Upper lobe of right lung (tissue), 1 donor: ENCODE measurements at places on chromosomes 2 and 18. TPM values are rescaled to one million over a fixed set of nuclear protein-coding genes. Genes with fewer than 3 reads are reported as not detected.

COL3A1 gene
- total RNA-seq, result 188 TPM

CHRND gene
- not detected for total RNA-seq

ZC3H6 gene
- total RNA-seq, result 16.6 TPM

COLEC12 gene
- 55.2 TPM for total RNA-seq

KCNJ3 gene
- total RNA-seq, result not detected

MYOM1 gene
- 2.5 TPM for total RNA-seq

PTPRN gene
- not detected for total RNA-seq

ALMS1 gene
- total RNA-seq, result 22.1 TPM

CNDP1 gene
- total RNA-seq, result not detected

MAP4K3 gene
- total RNA-seq, result 55.5 TPM

IL1A gene
- total RNA-seq, result 1.9 TPM

DNA sequence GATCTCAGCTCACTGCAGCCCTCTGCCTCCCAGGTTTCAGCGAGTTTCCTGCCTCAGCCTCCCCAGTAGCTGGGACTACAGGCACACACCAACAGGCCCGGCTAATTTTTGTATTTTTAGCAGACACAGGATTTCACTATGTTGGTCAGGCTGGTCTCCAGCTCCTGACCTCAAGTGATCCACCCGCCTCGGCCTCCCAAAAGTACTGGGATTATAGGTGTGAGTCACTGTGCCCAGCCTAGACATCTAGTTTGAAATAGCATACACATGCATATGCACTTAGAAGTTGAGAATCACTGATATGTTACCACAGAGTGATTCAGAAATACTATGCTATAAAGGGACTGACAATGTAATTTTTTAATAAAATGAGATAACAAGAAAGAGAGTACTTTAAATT is 69.8 kb upstream of the CDKL4 start:
- H3K4me1 ChIP-seq, result no peaks in the 10 kb centered on the region
- no peaks in the 10 kb centered on the region for H3K27me3 ChIP-seq
- no peak overlapping the region for H3K27ac ChIP-seq

- H3K27ac ChIP-seq, result no peak overlapping the region
- no peaks in the 10 kb centered on the region for H3K36me3 ChIP-seq
- DNase-seq, result no peak
- no peaks in the 10 kb centered on the region for H3K27me3 ChIP-seq
- no peaks in the 10 kb centered on the region for H3K4me1 ChIP-seq
- H3K4me3 ChIP-seq, result no peak overlapping the region
These were observed 518.6 kb upstream of the FSIP2 start for GRCh38 chr2:185219981-185220380.

GRCh38 chr2:239093952-239094351 is 246.1 kb downstream of the TWIST2 start:
- H3K36me3 ChIP-seq, result peaks cover 21% of the 10 kb centered on the region
- DNase-seq, result no peak
- H3K27me3 ChIP-seq, result no peaks in the 10 kb centered on the region
- H3K4me1 ChIP-seq, result no peaks in the 10 kb centered on the region
- H3K4me3 ChIP-seq, result no peak overlapping the region
- no peak overlapping the region for H3K27ac ChIP-seq

DNA sequence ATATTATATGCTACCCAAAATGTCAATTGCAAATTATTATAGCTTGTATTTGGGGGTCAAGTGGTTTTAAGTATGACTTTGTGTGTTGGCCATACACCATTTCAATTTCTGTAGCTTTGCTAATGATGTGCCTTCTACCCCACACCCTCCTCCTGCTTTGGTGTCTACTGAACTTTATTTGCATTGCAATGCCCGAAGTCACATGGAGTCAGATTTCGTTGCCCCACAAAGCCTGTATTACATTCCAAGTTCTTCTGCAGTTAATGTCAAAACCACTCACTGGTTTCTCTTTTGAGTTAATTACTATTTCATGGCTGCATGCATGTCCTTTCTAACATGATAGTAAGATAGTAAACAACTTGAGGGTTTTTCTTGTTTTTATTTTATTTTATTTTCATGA is 528.9 kb downstream of the RIT2 start:
- H3K27ac ChIP-seq, result no peak overlapping the region
- no peaks in the 10 kb centered on the region for H3K36me3 ChIP-seq
- no peaks in the 10 kb centered on the region for H3K27me3 ChIP-seq

DNA sequence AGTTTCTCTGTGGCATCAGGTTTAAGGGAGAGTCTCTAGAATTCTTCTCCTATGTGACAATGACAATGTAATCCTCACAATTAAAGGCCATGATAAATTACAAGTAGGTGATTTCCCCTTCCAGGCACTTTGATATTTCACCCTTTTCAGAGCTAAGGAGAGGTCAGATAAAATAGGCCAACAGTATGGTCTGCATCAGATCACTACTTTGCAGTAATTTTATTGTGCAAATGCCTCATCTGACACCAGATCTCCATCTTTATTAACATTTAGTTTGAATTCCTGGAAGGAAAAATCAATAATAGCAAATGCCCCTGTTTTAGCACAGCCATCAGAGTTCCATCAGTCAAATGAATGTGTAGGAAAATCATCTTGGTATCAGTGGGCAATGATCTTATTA is 72.8 kb upstream of the RAB27B start:
- no peak overlapping the region for H3K27ac ChIP-seq
- no peaks in the 10 kb centered on the region for H3K36me3 ChIP-seq
- H3K27me3 ChIP-seq, result no peaks in the 10 kb centered on the region
- H3K4me1 ChIP-seq, result no peaks in the 10 kb centered on the region

- H3K4me3 ChIP-seq, result no peak overlapping the region
- H3K27ac ChIP-seq, result no peak overlapping the region
- H3K36me3 ChIP-seq, result no peaks in the 10 kb centered on the region
These were observed 74.2 kb downstream of the LYPD6B start for GRCh38 chr2:149112713-149113112.

DNA sequence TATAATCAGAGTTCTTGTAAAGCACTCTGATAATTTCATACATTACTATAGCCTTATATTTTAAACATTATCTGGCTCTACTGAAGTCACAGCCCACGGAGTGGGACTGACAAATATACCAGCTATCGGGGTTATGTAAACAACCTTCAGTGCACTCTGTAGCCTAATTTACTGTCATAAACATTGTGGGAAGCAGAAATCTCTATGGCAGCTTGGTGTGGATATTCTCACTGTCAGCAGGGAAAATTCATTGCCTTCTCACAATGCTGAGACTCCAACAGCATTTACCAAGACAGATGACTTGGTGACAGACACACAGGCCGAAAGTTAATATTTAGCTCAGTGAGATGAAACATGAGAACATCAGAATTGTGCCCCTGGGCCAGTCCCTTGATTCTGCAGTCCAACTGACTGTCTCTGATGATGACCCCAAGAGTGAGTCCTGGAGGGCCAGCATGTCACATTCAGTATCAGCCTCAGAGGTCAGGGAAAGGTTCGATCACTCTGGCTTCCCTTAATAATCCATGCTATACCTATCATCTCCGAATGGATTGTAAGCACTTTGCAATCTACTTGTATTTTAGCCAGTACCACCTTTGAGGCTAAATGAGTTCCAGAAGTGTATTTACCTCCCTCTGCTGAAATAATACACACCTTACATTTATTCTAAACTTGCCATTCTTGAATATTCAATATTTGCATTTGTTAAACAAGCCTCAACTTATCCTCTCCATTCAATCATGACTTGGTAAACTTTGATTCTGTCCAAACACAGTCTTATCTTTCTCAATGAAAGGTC is 146.2 kb upstream of the OSR1 start:
- H3K36me3 ChIP-seq, result no peaks in the 10 kb centered on the region
- H3K4me1 ChIP-seq, result no peaks in the 10 kb centered on the region
- no peak overlapping the region for H3K27ac ChIP-seq

- H3K27ac ChIP-seq, result no peak overlapping the region
- no peaks in the 10 kb centered on the region for H3K4me1 ChIP-seq
- DNase-seq, result no peak
- H3K4me3 ChIP-seq, result no peak overlapping the region
- no peaks in the 10 kb centered on the region for H3K27me3 ChIP-seq
These were observed 19.9 kb downstream of the ITGB6 start for GRCh38 chr2:160180172-160180571.

- no peak for DNase-seq
- no peak overlapping the region for H3K4me3 ChIP-seq
- H3K4me1 ChIP-seq, result peaks cover 9% of the 10 kb centered on the region
- H3K36me3 ChIP-seq, result peaks cover 76% of the 10 kb centered on the region
- H3K27me3 ChIP-seq, result no peaks in the 10 kb centered on the region
These were observed 16.1 kb downstream of the WIPF1 start for GRCh38 chr2:174581491-174581890.

- H3K36me3 ChIP-seq, result no peaks in the 10 kb centered on the region
- no peak overlapping the region for H3K27ac ChIP-seq
- H3K4me3 ChIP-seq, result no peak overlapping the region
- DNase-seq, result no peak
These were observed 4.2 kb upstream of the FN1 start for GRCh38 chr2:215439980-215440512.
